ENCODE measurements at places on chromosomes 12 and 14.

DNA sequence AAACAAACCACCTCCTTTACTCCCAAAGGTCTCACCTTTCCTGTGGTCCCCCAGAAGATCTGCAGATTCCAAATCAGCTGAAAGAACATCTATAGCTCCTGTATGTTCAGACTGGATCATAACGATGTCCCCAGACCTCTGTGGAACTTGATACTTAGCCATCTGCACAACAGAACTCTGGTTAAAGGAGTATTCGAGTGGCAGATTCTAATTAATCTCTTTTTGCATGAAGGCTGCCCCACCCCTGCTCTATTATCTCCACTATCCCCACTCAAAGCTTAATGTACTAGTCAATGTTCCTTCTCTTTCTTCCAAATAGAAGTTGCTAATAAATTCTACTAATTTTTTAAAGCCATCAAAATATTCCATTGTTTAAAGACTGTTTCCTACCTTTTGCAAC is 22.8 kb downstream of the GSTZ1 start:
- no peak for DNase-seq

- no peak for DNase-seq
Measured at GRCh38 chr14:91858536-91859275, 8.6 kb downstream of the TC2N start.

DNA sequence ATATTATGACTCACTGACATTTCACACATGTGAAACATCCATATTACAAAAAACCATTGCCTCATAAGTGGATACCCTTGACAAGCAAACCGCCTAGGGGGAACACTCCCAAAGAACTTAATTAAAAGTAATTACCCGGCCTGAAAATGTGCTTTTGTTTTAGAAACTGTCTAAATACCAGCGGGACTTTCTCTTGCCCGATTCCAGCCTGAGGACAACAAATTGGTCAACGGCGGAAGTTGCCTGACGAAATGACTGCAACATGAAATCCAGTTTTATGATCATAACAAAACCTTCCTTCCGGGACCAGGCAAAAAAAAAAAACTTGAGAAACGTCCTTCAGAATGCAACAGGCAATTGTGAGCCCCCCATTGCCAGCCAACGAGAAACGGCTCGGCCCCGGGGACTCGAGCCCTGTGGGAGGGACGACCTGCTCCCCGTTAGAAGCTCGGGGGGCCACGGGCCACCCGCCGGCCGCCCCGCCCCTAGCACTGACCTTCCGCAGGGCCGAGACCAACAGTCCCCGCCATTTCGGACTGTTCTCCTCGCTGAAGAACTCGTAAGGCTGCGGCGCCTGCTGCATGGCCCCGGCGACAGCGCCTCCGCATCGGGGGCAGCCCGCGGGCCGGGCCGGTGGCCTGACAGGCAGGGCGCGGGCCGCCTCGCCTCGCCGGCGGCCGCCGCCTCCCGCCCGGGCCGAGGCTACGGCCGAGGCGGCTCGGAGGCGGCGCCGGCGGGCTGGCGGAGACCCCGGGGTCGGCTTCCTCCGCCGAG is 490 bp downstream of the SOS2 start:
- DNase-seq = no peak

- no peak for DNase-seq
Measured at GRCh38 chr12:125579916-125580315, 514.7 kb downstream of the AACS start.

GRCh38 chr14:90572441-90573150 is 175.8 kb downstream of the CALM1 start:
- no peak for DNase-seq

- no peak for DNase-seq
Measured at GRCh38 chr12:81874166-81874565, 115.0 kb upstream of the PPFIA2 start.

GRCh38 chr12:32644431-32644830 is 34.7 kb upstream of the DNM1L start:
- no peak for DNase-seq

DNA sequence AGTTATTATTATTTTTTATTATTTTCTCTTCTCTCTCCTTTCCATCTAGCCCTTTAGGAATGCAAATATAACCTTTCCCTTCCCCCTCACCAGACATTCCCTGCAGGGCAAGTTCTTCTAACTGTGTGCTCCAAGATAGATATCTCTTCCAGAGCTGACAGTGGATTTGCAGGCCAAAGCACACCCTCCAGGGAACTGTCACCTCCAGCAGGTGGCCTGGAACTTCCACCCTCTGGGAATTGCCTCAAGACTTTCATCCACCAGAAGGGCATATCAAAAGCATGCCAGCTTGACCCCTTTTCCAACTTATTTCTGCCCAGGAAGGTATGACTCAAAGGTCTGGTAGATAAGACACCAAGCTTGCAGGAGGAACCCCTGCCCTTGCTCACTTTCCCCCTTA is 13.6 kb upstream of the KCNA5 start:
- no peak for DNase-seq

- DNase-seq = no peak
Measured at GRCh38 chr14:60241091-60241490, 7.9 kb upstream of the PPM1A start.

- DNase-seq = no peak
Measured at GRCh38 chr12:107594995-107595394, 90.6 kb upstream of the PWP1 start.

- no peak for DNase-seq
Measured at GRCh38 chr14:28406196-28406595, 360.4 kb upstream of the FOXG1 start.

DNA sequence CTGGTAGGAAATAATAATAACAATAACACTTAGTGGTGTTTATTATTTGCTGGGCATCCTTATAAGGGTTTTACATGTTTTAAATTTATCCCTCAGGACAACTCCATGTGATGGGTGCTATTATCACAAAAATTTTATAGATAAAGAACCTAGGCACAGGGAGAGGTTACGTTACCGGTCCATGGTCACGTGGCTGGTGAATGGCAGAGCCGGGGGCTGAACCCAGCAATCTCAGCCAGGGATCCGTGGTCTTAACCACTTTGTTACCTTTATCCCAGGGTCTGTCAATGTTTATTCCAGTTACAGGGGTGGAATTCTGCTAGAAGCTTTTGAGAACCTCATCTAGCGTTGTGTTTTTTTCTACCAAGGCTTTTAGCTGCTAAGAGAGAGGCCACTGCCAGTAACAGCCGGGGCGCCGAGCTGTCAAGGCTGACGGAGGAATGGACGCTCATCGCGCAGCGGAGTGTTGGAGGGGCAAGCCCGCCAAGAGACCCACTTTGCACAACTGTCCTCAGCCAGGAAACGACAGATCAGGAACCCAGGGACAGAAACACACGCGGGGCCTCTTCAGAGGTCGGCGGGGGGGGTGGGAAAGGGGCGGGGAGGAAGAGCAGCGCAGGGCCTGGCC is 418 bp downstream of the AMN1 start:
- DNase-seq = no peak

All from stimulated activated CD4-positive, alpha-beta T cell treated with anti-CD3 and anti-CD28 coated beads, Interleukin-1b, Interleukin-23, amount 100 ng/mL, for 24 hours (primary cell).